Tibial nerve (tissue), 4 donors: ENCODE measurements at places on chromosomes 3 and 15.

GRCh38 chr3:77456431-77456830, 416.5 kb downstream of the ROBO2 start:
- no peak for DNase-seq

DNA sequence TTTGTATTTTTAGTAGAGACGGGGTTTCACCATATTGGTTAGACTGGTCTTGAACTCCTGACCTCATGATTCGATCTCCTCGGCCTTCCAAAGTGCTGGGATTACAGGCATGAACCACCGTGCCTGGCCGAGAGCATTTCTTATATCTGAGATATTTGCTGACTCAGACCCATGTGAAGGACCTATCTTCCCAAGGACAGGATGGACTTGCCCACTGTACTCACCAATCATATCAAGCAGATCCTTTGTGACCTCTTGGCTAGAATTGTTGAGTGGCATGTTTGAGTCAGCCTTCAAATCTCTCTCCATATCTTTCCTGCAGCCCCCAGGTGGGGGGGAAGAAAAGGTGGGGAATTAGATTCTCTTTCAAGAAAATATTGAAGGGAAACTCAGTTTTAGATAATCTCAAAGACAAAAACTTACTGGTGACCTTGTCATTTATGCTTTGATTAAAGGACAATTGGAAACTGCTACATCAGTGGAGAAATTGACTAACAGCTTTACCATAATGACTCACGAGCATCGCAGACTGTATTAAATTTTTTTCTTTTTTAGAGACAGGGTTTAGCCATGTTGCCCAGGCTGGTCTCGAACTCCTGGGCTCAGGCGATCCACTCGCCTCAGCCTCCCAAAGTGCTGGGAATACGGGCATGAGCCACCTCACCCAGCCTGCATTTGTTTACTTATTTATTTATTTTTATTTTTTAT, 3.1 kb downstream of the C3orf62 start:
- DNase-seq = no peak

GRCh38 chr3:88364926-88365325, 215.2 kb downstream of the C3orf38 start:
- no peak for DNase-seq

DNA sequence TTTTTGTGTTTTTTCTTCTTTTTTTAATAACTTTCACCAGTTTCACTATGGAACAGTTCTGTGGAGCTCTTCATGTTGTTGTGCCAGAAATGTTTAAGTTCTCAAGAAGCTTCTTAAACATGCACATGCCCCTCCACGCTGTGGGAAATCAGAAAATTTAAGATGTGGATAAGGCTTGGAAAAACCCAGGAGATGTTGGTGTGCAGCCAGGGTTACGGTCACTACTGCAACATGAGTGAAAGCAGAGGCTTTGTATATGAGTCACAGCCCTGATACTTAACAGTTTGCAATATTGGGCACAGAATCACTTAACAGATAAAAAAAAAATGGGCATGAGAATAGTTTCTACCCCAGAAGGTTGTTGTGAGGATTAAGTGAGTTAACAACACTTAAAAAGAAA, 399.9 kb downstream of the LRTM1 start:
- DNase-seq = no peak

DNA sequence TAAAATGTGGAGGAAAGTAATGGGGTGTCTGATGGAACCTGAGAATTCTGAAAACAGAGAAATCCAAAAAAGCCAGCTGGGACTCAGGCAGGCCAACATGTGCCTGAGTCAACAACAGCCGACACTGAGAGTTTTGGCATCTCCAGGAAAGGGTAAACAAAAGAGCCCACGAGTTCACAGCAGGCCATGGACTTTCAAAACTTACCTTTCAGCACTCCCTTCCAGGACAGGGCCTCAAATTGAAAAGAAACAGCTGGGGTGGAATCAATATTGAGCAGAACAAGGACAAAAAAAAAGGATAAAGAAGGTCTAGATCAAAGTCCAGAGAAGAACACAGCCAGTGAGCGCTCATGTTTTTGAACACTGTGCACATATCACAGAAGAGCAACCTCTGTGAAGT, 735.4 kb upstream of the GRM7 start:
- no peak for DNase-seq
